Activated T-cell treated with anti-CD3 and anti-CD28 coated beads, Interleukin-2, amount 50 U/mL, for 72 hours (primary cell): ENCODE measurements at places on chromosomes 7 and 10. TPM values are rescaled to one million over a fixed set of nuclear protein-coding genes. Genes with fewer than 3 reads are reported as not detected.

DNA sequence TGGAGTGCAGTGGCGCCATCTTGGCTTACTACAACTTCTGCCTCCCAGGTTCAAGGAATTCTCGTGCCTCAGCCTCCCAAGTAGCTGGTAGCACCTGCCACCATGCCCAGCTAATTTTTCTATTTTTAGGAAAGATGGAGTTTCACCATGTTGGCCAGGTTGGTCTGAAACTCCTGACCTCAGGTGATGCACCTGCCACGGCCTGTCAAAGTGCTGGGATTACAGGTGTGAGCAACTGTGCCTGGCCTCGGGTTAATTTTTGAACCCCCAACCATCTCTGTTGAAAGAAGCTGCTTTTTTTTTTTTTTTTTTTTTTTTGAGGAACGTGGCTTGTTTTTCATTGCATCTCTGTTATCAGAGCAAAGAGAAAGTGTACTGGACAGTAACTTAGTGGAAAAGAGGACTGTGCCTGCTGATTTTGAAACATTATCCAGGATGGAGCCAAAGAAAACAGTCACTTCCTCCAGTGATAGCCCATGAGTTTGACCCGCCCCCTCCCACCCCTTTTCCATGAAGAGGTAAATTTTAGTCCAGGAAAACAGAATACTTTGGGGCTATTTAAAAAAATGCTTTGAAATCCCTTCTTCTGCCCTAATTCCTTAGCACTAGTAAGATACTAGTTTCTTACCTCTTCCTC lies 38.3 kb downstream of the WBP1L start:
- DNase-seq = no peak

DNA sequence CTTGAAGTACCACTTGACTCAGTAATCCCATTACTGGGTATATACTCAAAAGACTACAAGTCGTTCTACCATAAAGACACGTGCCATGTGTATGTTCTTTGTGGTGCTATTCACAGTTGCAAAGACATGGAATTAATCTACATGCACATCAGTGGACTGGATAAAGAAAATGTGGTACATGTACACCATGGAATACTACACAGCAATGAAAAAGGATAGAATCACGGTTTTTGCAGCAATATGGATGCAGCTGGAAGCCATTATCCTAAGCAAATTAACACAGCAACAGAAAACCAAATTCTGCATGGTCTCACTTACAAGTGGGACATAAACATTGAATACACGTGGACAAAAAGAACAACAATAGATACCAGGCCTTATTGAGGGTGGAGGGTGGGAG lies 583.4 kb upstream of the CELF2 start:
- DNase-seq = no peak

- no peak for DNase-seq
Measured at GRCh38 chr10:120609006-120609405, 152.0 kb downstream of the PLPP4 start.

GRCh38 chr10:73998929-73999691 lies 1.2 kb downstream of the VCL start:
- DNase-seq = peak; percentile 19

The SUN3 gene
- total RNA-seq = not detected

The ANXA7 gene
- 108 TPM for total RNA-seq

The C10orf53 gene
- total RNA-seq = not detected
